ENCODE measurements at places on chromosomes 16 and 17.

DNA sequence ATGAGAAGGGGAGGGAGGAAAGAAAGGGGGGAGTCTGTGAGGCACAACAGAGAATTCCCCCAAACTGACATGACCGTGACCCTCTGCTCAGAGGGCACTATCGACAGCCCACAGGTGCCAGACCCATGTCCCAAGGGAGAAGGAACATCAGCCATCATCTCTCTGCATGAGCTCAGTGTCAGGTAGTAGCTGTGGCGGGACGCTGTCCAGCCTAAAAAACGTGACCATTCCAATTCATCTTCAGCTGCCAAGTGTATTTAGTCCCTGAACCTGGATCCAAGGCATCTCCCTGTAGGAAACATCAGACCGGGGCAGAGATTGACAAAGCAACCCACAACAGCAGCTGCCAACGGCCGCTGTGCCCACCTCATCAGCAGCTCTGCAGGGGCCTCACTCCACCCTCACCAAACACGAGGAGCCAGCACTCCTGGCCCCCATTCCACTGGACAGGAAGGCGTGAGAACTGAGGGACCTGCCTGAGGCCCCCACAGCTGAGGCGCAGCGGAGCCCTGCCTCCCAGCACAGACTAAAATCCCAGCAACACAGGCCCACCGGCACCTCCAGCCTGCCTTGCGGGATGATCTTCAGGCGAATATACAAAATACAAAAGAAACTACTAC, 8.6 kb downstream of the TAF1C start:
- no peak for DNase-seq

- DNase-seq = no peak
Observed at GRCh38 chr17:8679126-8679525, 48.6 kb upstream of the MYH10 start.

GRCh38 chr17:33596899-33597298, 303.8 kb upstream of the ASIC2 start:
- no peak for DNase-seq

DNA sequence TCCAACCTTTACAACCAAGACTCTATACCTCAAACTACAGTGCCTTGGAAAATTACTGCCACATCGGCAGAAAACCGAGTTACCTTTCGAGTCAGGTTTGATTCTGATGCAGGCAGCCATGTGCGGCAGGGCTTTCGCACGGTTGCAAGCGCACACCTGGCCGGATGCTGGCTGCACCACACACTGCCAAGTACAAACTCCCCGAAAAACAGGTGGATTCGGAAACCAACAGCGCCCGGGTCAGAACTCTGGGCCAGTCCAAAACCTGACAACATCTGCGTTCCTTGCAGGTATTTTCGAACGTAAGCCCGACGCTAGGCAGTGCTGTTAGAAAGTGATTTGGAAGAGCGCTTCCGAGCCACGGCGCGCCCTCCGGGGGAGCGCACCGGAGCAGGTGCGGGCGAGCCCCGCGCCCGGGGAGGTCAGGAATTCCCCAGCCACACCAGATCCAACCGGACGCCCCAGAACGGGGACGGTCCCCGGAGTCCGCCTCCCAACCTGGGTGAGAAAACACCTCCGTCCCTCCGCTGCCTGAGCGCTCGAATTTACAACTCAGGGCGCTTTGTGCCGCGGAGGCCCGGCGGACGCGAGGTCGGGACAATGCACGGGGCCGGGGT, 1.2 kb downstream of the USP7 start:
- DNase-seq = peak; percentile 45

GRCh38 chr16:82020051-82020450, 8.8 kb upstream of the SDR42E1 start:
- DNase-seq = no peak

GRCh38 chr17:38748149-38748891, at the start of gene PCGF2:
Gene PCGF2 (minus strand): TSS chr17:38748336. CDS start chr17:38740402, 7,934 bp downstream.
- no peak for DNase-seq

GRCh38 chr17:50161911-50162288, 3.9 kb upstream of the SGCA start:
- DNase-seq = no peak

GRCh38 chr16:75251280-75252048, at the start of gene BCAR1:
Gene BCAR1 (minus strand): TSS chr16:75251624. CDS start chr16:75251482, 142 bp downstream.
- DNase-seq = no peak

DNA sequence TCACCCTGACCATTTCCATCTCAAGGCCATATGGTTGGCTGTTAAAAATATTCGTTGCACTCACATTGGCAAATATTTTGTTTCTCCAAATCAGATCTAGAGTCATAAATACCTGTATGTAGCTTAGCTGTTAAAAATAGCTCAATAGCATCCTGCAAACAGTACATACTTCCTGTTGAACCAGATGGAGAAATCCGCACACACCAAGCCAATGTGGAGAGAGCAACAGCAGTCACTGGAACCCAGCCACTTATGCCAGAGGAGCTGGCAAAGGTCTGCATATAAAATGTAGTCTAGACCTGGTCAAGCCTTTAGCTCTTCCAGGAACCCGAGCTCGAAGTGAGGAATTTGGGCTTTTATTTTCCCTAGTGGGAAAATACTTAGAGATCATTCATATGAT, 146.4 kb upstream of the KCNJ16 start:
- DNase-seq = no peak

DNA sequence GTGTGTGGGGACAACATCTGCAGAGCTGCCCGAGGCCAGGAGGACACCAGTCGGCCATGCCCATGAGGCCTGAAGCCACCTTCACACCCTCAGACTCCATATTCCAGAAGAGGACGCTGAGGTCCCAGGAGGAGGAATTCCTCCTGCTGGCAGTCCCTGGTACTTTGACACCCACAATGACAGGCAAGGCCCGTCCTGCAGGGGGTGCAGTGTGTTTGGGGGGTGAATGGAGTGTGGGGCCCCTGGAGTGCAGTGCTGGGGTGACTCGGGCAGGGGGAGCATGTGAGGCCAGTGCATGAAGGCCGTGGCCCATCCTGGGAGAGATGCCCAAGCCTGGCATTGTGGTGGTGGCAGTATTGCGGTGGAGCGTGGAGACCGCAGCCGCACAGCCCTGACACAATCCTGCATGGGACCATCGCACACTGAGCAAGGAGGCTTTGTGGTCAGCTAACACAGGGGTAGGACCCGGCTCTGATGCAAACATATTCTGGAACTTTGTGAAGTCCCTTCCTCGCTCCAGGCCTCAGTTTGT, 52.2 kb downstream of the ZDHHC7 start:
- DNase-seq = no peak

DNA sequence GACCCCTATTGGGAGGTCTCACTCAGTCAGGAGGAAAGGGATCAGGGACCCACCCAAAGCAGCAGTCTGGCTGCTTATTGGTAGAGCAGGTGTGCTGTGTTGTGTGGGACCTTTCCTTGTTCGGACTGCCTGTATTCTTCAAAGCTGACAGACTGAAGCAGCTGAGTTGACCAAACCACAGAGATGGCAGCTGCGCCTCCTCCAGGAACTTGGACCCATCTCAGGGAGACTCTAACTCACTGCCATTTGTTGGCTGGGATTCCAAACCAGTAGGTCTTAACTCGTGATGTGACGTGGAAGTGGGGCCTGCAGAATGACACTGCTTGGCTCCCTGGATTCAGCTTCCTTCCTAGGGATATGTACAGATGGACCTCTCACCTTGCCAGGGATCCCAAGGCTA, 9.6 kb upstream of the UQCRC2 start:
- DNase-seq = no peak

DNA sequence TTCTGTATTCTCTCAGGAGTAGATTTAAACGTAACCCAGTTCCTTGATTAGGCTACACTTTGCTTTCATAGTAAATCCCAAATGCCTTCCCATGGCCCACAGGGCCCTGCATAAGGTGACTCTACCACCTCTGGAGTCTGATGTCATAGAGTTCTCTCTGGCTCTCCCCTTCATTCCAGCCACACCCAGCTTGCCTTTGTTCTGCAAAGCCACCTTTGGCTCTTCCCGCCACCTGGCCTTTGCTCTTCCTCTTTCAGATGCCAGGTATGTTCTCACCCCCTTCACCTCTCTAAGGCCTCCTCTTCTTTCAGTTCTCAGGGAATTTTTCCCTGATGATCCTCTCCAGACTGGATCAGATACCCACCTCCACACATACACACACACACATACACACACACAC, 141.3 kb upstream of the HSBP1 start:
- no peak for DNase-seq

GRCh38 chr17:80805032-80805751, 186.4 kb upstream of the CHMP6 start:
- DNase-seq = no peak

DNA sequence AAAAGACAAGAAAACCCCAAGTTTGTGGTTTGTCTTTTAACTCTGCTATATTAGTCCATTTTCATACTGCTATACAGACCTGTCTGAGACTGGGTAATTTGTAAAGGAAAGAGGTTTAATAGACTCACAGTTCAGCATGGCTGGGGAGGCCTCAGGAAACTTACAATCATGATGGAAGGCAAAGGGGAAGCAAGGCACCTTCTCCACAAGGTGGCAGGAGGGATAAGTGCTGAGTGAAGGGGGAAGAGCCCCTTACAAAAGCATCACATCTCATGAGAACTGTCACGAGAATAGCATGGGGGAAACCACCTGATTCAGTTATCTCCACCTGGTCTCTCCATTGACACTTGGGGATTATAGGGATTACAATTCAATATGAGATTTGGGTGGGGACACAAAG, 13.5 kb upstream of the ADAM11 start:
- no peak for DNase-seq

DNA sequence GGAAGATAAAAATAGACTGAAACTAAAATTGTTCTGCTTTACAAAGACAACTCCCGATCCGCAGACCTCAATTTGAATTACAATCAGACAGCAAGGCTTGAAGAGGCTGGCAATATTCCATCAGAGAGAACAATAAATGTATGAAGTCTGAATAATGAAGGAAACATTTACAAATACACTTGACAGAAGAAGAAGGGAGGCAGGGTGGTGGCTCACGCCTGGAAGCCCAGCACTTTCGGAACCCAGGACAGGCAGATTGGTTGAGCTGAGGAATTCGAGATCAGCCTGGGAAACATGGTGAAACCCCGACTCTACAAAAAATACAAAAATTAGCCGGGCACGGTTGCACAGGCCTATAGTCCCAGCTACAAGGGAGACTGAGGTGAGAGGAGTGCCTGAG, 14.6 kb downstream of the ODF4 start:
- no peak for DNase-seq
